ENCODE measurements at places on chromosomes 3 and 15. TPM values are rescaled to one million over a fixed set of nuclear protein-coding genes. Genes with fewer than 3 reads are reported as not detected.

UPK1B gene
- total RNA-seq = 0.20 TPM

LMOD3 gene
- total RNA-seq = not detected

LYSMD4 gene
- total RNA-seq = 4.5 TPM

AMT gene
- total RNA-seq = 1.9 TPM

FSIP1 gene
- total RNA-seq = 2.8 TPM

GPR27 gene
- not detected for total RNA-seq

ATP2B2 gene
- total RNA-seq = not detected

GTPBP8 gene
- 12.3 TPM for total RNA-seq

FETUB gene
- total RNA-seq = not detected

CCR3 gene
- total RNA-seq = not detected

ALS2CL gene
- total RNA-seq = 3.8 TPM

SERINC4 gene
- total RNA-seq = not detected

GRCh38 chr3:50573566-50574443 is 4.5 kb downstream of the HEMK1 start:
- no peak for DNase-seq

DNA sequence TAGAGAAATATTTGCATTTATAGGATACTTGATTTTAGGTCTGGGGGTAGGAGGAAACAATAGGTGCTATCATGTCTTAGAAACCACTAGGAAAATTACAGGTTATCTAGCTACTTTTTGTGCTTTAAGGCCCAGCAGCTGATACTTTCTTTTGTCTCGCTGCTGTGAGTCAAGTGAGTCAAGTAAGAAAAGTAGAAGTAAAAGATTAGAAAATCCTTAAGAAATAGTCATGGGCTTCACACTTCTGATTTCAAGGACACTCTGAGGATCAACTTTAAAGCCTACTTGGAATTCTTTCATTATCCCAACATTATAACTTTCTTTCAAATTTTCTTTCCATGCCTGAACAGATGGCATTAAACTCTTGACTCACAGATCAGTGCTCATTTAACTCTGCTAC is 95.2 kb upstream of the RBMS3 start:
- no peak for DNase-seq

GRCh38 chr3:188594139-188594538 is 440.2 kb downstream of the LPP start:
- peak; percentile 91 for DNase-seq

DNA sequence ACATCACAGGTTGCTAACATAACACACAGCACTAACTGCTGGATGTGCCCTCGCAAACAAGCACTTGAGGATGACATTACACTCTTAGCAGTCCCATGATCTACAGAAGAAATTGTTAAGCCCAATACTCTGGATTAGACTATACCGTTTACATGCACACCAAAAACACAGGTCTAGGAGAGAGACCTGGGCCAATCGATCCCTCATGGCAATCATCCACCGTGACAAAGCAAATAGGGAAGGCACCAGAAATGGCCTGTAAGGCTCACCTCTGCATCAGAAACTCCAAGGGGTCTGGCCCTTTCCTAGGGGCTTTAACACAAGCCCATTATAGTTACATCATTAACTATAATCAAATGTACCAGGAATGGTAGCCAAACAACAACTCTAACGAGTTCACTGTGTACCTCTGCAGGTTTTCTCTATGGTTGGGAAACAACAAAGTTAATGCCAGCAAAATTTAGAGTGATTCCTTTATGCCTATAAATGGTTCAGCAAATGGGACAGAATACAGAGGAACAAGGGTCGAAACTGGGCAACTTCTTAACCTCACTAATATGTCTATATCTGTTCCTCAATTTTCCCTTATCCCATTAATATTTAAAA is 18.5 kb downstream of the TRANK1 start:
- no peak for DNase-seq

GRCh38 chr15:35271371-35272043 is 186.4 kb upstream of the NANOGP8 start:
- peak; percentile 28 for DNase-seq

- DNase-seq = no peak
Measured at GRCh38 chr3:98772022-98772421, 8.9 kb downstream of the ST3GAL6 start.

- peak; percentile 59 for DNase-seq
Measured at GRCh38 chr3:59573911-59574310, 524.1 kb upstream of the CFAP20DC start.

DNA sequence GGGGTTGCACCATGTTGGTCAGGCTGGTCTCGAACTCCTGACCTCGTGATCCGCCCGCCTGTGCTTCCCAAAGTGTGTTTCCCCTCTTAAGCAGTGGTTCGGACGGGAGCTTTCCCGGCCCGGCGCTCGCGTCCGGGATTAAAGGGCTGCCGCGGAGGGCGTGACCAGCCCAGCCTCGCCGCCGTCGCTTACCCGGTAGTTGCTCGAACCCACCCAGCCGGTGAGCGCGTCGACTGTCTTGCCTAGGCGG is 513 bp downstream of the CLASP2 start:
- DNase-seq = peak; percentile 36

DNA sequence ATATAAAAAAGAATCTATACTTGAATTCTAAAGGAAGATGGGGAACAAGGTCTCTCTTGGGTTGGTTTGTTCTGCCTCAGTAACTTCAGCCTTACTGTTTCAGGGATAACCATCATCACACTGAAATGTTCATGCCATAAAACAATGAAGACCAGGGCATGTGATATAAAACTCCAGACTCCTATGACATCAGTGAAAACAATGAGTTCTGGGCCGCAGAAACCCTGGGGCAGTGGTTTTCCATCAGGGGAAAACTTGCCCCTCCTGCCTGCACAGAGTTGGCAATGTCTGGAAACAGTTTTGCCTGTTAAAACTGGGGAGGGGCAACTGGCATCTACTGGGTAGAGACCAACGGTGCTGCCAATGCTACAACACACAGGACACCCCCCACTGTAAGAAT is 46.8 kb downstream of the CA12 start:
- DNase-seq = no peak

DNA sequence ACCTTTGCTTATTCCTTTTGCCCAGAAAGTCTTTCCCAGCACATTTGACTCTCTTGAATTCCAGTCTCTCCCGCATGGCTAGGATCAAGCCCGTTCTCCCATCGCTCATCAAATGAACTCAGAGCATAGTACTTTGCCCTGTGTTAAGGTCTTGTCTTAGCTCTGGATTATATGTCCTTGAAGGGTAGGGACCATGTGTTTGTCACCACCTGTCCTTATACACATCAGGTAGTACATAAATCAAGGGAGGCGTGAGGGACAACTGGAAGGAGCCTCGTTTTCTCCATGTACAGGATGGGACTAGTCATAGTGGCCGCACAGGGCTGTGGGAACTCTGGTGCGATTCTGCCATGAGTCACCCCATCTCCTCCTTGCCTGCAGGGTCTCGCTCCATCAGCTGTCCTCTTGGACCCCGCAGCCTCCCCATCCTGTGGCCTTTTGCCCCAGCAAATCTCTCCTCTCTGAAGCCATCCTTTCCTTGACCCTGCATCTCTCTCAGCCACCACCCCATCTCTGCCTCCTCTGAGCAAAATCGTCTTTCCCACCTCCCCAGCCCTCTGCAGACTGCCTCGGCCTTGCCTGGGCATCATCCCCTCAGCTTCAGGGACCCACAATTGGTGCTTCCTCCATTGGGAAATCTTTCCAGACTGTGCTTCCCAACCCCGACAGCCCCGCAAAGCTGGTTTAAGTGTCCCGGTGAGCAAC is 33.4 kb upstream of the RAB6B start:
- no peak for DNase-seq

- DNase-seq = peak; percentile 6
Measured at GRCh38 chr15:55775316-55775715, 32.4 kb upstream of the PRTG start.

DNA sequence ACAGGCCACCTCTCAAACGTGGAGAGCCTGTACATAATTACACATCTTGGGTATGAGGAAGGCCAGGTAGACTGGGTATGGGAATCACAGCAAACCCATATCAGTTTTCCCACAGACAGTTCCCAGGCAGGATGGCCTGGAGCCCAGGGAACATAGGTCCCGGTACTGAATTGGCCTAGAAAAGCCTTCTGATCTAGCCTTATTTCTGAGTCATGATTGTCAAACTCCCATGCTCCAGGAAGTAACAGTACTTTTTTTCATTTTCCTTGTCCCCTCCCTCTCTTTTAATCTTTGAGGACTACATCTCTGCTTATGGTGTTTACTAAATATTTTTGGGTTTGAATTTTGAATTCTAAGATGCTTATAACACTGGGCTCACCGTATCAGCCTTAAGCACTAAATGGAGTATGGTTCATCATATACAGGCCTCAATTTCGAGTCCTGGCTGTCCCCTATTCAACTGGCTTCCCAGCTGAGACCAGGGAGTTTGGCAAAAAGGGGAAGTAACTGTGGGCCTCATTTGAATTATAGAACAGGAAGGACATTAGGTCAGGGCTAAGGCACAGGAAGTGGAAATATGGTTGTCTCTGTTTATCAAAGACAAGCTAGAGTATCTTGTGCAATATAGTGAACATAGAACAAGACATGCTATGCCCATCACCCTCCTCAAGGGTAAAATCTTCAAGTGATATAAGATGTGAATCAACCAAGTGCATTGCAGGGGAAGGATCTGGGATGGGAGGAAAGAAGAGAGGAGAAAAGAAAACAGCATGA is 494.6 kb downstream of the NTRK3 start:
- DNase-seq = no peak

GRCh38 chr3:168472783-168473182 is 377.1 kb upstream of the GOLIM4 start:
- no peak for DNase-seq
